Neural crest cell (in vitro differentiated cells): ENCODE measurements at places on chromosomes 5 and 9. TPM values are rescaled to one million over a fixed set of nuclear protein-coding genes. Genes with fewer than 3 reads are reported as not detected.

- no peak for DNase-seq
Observed at GRCh38 chr9:21933865-21934264, 60.3 kb downstream of the CDKN2A start.

GRCh38 chr9:116693233-116693731 is 6.2 kb downstream of the TRIM32 start:
- no peak for DNase-seq

GRCh38 chr9:89661391-89661949 is 56.7 kb downstream of the GADD45G start:
- no peak for DNase-seq

DNA sequence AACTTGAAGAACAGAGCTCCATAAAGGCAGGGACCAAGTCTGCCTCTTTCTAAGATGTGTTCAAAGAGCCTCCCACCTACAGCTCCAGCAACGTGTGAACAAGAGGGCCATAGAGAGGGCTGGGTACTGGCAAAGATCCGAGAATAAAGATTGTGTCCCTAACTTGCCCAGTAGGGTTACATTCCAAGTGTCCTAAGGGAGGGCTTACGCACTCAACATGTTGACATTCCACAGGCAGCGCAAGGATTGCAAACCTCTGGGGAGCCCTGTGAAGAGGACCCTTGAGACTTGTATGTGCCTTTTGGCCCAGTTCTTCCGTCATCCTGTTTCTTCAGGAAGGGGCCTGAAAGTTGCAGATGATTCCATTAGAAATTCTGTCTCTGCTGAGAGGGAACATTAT is 48.2 kb upstream of the ENTREP1 start:
- no peak for DNase-seq

Gene ADAMTS16
- 0.23 and 1.7 TPM in 2 replicates for total RNA-seq

Gene SPATA9
- total RNA-seq = 0.68 and 1.0 TPM in 2 replicates

Gene LAMC3
- 2.8 and 4.0 TPM in 2 replicates for total RNA-seq
